ENCODE measurements at places on chromosomes 6 and 20.

DNA sequence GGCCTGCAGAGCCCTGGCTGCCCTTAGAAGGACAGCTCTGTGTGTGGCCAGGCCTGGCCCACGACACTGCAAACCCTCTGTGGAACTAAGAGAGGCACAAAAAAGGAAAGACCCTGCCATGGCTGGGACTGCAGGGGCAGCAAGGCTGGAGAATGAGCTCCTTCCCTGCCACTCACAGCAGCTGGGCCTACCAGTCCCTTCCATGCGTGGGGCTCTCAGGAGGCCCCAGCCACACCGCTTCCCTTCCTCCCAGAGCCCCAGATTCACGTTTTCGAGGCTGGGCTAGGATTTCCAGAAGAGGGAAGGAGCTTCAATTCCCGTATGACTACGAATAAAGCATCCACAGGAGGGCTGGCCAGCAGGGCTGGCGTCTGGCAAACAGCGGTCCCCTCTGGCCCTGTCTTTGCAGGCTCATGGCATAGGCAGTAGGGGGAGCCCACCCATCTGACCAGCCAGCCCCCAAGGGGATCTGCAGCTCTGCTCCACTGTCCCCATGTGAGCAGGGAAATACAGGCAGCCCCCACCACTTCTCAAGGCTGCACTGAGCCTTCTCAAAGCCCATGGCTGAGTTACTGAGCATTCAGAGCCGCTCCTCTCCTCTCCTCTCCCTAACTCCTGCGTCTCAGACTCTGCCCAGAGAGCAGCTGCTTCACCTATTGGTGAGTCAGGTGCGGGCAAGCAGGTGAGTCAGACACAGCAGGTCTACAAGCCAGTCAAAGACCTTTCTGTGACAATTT lies 53.1 kb downstream of the NINL start:
- no peak for DNase-seq

- no peak for DNase-seq
These were observed 25.3 kb downstream of the RIPOR2 start for GRCh38 chr6:24910331-24910960.

- no peak for DNase-seq
These were observed 274.1 kb upstream of the ARID1B start for GRCh38 chr6:156502969-156503504.

- peak; percentile 66 for DNase-seq
These were observed 84.3 kb downstream of the ATXN1 start for GRCh38 chr6:16676978-16677377.

DNA sequence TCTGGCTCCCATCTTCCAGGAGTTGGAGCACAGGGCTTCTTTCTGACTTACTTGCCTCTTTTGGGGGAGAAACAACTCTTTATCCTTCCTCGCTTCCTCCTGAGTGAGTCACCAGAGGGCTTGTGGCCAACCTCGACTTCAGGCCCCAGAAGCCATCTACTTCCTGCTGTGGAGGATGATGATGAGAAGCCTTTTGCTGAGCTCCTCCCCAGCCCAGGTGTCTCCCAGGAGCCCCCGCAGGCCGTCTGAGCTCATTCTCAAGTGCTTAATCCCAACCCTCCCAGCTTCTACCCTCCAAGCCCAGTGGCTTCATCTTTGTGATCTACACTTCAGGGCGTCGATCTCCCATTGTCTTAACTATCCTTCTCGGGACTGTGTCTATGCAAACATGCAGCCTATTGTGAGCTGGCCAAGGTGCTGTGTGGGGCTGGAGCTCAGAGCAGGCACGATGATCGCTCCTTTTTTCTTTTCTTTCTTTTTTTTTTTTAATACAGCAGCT lies 27.9 kb downstream of the SDCBP2 start:
- peak; percentile 18 for DNase-seq

DNA sequence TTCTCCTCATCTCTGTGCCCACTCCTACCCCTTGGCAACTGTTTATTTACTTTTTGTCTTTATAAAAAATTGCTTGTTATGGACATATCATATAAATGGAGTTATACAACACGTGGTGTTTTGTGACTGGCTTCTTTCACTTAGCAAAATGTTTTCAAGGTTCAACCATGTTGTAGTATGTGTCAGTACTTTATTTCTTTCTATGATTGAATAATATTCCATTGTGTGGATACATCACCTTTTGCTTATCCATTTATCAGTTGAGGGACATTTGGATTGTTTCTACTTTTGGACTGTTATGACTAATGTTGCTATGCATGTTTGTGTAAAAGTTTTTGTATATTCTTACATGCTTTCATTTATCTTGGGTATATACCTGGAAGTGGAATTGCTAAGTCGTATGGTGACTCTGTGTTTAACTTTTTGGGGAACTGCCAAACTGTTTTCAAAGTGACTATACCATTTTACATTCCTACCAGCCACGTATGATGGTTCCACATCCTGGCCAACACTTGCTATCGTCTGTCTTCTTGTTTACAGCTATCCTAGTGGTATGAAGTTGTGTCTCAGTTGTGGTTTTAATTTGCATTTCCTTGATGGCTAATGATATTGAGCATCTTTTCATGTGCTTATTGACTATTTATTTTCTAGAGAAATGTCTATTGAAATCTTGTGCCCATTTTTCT lies 84.4 kb downstream of the SLX4IP start:
- no peak for DNase-seq

Measured in HCT116 (cell line).